Pulmonary artery endothelial cell (primary cell): ENCODE measurements at places on chromosomes 12 and 14. TPM values are rescaled to one million over a fixed set of nuclear protein-coding genes. Genes with fewer than 3 reads are reported as not detected.

Gene KRT78
- not detected in 2 replicates for total RNA-seq

Gene RIMBP2
- total RNA-seq: not detected in 2 replicates

Gene ITGB7
- total RNA-seq: 0.42 TPM in 1 of 2 replicates, not detected in the other

Gene KICS2
- total RNA-seq: 3.8 and 5.6 TPM in 2 replicates

Gene KRT6A
- total RNA-seq: 0.79 and 12.6 TPM in 2 replicates

Gene SSPN
- total RNA-seq: 1.1 and 2.0 TPM in 2 replicates

Gene OTOGL
- total RNA-seq: 0.63 and 5.3 TPM in 2 replicates

Gene TPH2
- 0.14 TPM in 1 of 2 replicates, not detected in the other for total RNA-seq

Gene DPF3
- 7.6 and 13.4 TPM in 2 replicates for total RNA-seq

Gene TEX52
- total RNA-seq: not detected in 2 replicates

Gene ANG
- total RNA-seq: 4.2 and 6.9 TPM in 2 replicates

Gene ZNF891
- total RNA-seq: 0.53 and 0.88 TPM in 2 replicates

Gene TDRD9
- total RNA-seq: 0.92 TPM in 2 replicates

Gene GPR84
- total RNA-seq: not detected in 2 replicates

Gene ADAM20
- total RNA-seq: 0.26 and 0.46 TPM in 2 replicates

Gene HOXC5
- total RNA-seq: not detected in 2 replicates

Gene ZNF605
- total RNA-seq: 4.7 and 6.3 TPM in 2 replicates

Gene NOS1
- total RNA-seq: 0.04 and 0.07 TPM in 2 replicates

Gene FLVCR2
- total RNA-seq: 0.40 and 2.2 TPM in 2 replicates

Gene ADSS1
- 1.2 and 2.8 TPM in 2 replicates for total RNA-seq

Gene OR6C2
- not detected in 2 replicates for total RNA-seq

Gene SLC41A2
- total RNA-seq: 14.3 and 24.5 TPM in 2 replicates

Gene LGR5
- not detected in 2 replicates for total RNA-seq

Gene KRT8
- 8.8 and 16.0 TPM in 2 replicates for total RNA-seq

Gene C12orf60
- total RNA-seq: 0.79 and 1.5 TPM in 2 replicates

Gene PSMC1
- 177 and 224 TPM in 2 replicates for total RNA-seq

Gene KLRC2
- not detected in 2 replicates for total RNA-seq

Gene AEBP2
- 21.1 and 21.2 TPM in 2 replicates for total RNA-seq

Gene SYNJ2BP
- 18.8 and 23.4 TPM in 2 replicates for total RNA-seq

Gene DCN
- total RNA-seq: 1.4 TPM in 1 of 2 replicates, not detected in the other

Gene SLC35E3
- total RNA-seq: 4.5 and 8.0 TPM in 2 replicates

Gene PIWIL1
- not detected in 2 replicates for total RNA-seq

Gene SYNDIG1L
- not detected in 2 replicates for total RNA-seq

Gene INHBE
- not detected in 2 replicates for total RNA-seq

Gene LIN7A
- total RNA-seq: 0.07 and 0.11 TPM in 2 replicates

Gene SLC24A4
- total RNA-seq: not detected in 2 replicates

Gene PLXNC1
- 0.53 and 0.71 TPM in 2 replicates for total RNA-seq

Gene B4GALNT1
- total RNA-seq: 0.07 and 0.35 TPM in 2 replicates

Gene P2RX7
- total RNA-seq: 1.7 and 7.6 TPM in 2 replicates

Gene ZC3H10
- total RNA-seq: 5.5 and 7.0 TPM in 2 replicates

Gene OTX2
- not detected in 2 replicates for total RNA-seq

Gene OR11H6
- not detected in 2 replicates for total RNA-seq

Gene RITA1
- 22.3 and 26.1 TPM in 2 replicates for total RNA-seq

Gene DBX2
- total RNA-seq: not detected in 2 replicates

Gene NANOG
- total RNA-seq: not detected in 2 replicates

Gene TAS2R31
- 2.6 and 3.2 TPM in 2 replicates for total RNA-seq
